ENCODE measurements at places on chromosomes 7 and 10.

DNA sequence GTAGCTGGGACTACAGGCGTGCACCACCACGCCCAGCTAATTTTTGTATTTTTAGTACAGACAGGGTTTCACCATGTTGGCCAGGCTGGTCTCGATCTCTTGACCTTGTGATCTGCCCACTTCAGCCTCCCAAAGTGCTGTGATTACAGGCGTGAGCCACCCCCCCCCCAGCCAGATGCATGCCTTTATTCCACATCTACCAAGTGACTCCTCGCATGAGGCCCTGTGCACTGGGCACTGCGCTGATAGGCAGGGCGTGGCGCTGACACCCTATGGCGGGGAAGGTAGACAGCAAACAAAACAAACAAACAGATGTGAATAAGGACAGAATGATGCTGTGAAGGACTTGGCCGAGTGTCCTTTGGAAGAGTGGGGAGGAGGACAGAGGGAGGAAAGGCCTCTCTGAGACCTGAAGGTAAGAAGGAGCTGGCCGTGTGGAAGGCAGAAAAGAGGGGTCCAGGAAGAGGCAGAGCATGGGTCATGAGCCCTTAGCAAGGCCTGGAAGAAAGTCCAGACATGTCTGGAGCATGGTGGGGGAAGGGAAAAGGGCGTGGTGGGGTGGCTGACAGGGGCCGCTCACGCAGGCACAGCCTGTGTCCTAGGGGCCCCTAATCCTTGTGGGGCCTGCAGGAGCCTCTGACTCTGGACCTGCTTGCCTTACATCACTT is 47.5 kb upstream of the CACUL1 start:
- no peak for DNase-seq

- no peak for DNase-seq
Observed at GRCh38 chr10:70191161-70191971, 21.1 kb upstream of the SAR1A start.

DNA sequence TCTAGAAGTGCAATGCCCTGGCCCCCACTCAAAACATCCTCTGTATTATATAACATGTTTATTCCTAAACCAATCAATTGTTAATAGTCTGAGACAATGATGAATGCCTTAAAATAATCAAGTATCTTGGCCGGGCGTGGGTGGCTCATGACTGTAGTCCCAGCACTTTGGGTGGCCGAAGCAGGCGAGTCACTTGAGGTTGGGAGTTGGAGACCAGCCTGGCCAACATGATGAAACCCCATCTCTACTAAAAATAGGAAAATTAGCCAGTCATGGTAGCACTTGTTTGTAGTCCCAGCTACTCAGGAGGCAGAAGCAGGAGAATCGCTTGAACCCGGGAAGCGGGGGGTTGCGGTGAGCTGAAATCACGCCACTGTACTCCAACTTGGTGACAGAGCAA is 29.4 kb upstream of the CACNA2D1 start:
- no peak for DNase-seq

DNA sequence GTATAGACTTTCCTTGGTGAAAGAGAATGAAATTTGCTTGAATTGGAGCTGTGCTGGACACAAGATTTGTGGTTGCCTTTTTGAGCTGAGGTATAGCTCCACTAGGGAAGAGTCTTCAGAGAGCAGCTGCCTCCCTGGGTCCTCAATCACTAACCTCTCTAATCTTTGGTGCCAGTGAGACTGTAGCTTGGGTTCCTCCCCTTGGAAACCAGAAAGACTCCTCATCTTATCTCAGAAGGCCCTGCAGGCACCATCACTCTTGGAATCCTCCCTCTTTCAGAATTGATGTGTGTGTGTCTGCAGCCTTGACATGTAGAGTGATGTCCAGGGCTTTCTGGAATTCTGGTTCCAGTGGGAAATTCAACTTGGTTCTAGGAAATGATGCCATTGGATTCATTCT is 426.5 kb downstream of the RPS24 start:
- DNase-seq = no peak

DNA sequence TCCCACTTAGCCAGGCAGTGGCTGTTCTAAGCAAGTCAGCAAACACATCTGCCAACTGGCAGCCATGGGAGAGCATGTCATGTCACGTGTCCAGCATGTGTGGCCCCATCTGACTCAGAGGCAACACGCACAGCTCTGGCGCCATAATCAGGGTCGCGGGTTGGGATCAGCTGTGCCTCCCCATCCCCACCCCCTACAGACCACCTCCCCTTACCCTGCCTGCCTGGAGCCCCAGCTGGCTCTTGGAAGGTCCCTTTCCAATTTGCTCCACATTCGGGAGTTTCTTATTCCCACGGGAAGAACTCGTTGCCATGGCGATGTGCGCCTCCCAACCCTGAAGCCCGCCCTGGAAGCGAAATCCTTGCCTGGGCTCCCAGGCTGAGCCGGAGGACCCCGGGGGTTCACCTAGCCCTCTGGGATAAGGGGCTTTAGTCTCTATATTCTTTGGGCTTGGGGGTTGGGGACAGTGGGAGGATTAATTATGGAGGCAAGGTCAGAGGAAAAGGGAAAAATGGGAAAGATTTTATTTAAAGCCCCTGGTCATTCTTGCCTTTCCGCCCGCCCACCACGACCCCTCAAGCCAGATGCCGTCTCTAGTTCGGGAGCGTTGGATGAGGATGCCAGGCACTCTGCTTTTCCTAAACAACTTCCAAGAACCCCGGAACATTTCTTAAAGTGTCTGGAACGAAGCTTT is 283.7 kb downstream of the ZEB1 start:
- peak; percentile 60 for DNase-seq

DNA sequence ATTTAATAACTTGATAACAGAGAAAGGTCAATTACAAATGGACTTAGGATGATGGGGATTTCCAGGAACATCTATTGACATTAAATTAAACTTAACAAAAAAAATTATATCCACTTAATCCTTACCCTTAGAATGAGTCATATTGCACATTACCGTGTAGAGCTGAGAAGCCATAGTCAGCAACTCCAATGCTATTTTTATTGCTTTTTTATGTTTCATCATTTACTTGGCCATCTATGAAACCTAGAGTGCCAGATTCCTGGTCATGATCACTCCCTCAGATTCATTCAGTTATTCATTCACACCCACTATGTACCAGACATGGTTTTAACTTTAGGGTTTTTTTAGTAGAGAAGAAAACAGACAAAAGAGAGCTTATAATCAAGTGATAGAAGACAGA is 1180.4 kb downstream of the CNTNAP2 start:
- DNase-seq = no peak

GRCh38 chr10:33938001-33938400 is 603.5 kb upstream of the NRP1 start:
- DNase-seq = no peak
